ENCODE measurements at places on chromosomes 16 and 17.
A peak's percentile ranks its signal among the peaks of the same experiment; 100 is the strongest.

DNA sequence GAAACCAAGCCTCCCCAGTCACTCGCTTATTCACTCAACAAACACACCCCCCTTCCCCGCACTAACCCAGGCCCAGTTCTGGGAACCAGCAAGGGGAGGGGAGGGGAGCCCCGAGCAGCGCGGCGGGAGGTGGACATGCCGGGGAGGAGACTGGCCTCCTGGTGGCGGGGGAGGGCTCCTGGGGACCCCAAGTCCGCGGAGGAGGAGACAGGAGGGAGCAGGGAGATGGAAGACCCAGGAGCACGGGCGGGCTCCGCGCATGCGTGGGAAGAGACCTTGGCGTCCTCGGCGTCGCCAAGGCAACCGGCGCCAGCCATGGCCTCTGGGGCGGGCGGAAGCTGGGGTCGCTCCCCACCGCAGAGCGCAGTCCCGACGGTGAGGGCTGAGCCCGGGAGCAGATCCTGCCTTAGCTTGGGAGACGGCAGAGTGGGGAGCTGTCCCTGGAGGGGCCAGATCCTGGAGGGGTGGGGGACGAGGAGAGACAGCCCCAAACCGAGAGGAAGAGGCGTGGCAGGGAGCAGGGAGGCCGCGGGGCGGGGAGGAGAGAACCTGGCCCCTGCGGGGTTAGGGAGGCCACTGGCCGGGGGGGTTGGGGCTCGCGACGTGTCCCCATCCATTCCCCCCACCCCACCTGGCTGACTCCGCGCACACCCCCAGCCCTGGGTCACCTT lies at the start of gene PRR29:
Gene PRR29 (plus strand): TSS at position 302 of the 671 bp plus-strand sequence. CDS start 14 bp downstream, at position 316.
- DNase-seq = peak; percentile 90

- DNase-seq = peak; percentile 67
Observed at GRCh38 chr17:57881783-57882351, 32.0 kb upstream of the MRPS23 start.

DNA sequence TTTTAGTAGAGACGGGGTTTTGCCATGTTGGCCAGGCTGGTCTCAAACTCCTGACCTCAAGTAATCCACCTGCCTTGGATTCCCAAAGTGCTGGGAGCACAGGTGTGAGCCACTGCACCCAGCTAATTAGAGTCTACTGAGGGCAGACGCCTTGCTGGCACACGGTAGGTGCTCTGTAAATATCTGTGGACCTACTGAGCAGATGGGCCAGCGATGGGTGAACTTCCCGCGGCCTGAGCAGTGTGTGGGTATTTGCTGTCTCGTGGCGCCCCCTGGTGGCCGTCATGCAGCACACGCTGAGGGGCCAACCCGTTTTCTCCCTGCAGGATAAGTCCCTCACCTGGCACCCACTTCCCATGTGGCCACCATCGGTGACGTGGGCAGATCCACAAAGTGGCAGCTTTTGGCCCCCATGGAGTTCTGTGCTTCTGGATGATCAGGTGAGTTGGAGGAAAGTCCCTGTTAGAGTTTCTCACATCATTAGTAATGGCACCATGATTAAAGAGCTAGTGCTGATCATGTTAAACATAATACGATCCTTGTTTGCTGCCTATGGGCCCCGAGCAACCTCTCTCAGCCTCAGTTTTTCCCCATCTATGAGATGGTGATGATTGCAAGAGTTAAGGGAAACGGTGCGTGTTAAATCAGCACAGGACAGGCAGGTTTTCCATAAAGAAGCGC lies 40.7 kb downstream of the ZDHHC7 start:
- peak; percentile 87 for DNase-seq

DNA sequence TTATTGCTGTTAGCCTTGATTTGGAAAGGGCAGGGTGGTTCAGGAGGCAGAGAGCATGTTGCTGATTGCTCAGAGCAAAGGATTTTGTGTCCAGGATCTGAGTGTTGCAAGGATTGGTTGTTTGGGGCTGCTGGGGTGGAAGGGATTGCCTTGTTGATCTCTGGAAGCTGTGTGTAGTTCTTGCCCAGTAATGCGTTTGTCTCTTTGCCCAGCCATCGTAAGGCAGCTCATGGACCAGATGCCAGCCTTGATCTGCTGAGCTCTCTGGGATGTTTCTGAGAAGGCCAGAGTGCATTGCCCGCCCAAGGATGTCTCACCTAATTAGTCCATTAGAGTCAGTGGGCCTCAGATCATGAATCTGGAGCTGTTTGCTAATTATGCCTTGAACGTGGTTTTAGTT lies 33.6 kb downstream of the NKD1 start:
- DNase-seq = no peak

DNA sequence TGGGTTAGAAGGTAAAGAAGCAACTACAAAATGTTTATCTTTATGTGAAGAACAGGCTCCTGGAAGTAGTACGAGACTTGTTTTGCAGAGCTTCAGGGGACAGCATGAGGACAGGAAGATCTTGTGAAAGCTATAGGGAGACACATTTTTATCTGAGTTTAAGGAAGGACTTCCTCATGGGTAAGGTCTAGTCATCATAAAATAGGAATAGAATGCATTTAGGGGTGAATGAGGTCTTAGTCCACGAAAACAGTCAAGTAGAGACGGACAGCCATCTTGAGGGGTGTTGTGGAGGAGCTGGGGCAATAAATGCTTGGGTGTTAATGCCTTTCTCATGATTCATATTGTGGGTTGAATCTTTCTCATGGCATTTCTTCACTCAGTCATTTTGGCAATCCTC lies 24.3 kb downstream of the KCNJ16 start:
- no peak for DNase-seq

DNA sequence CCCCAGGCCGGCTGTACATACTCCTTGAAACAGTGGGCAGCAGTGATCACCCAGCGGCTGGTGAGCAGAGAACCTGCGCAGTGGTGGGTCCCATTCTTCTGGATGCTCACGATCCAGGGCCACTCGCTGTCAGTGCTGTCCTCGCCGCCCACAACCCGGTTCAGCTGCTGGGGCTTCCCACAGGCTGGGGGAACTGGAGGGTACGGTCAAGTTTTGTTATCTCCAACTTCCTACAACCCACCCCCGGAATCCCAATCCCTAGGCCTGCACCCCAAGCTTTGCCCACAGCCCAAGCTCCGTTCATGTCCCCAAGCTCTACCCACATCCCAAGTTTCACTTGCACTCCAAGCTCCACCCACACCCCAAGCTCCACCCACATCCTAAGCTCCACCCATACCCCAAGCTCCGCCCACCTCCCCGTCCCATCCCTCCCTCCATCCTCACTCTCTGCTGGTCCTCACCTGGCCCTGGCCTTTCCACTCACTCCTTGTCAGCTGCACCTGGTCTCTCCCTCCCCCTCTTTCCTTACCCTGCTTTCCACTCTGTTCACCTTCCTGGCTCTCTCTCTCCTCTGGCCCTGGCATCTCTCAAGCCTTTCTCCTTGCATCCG lies 1.8 kb downstream of the PRSS22 start:
- DNase-seq = no peak

GRCh38 chr17:77634710-77635109 lies 323.8 kb upstream of the TNRC6C start:
- DNase-seq = no peak

DNA sequence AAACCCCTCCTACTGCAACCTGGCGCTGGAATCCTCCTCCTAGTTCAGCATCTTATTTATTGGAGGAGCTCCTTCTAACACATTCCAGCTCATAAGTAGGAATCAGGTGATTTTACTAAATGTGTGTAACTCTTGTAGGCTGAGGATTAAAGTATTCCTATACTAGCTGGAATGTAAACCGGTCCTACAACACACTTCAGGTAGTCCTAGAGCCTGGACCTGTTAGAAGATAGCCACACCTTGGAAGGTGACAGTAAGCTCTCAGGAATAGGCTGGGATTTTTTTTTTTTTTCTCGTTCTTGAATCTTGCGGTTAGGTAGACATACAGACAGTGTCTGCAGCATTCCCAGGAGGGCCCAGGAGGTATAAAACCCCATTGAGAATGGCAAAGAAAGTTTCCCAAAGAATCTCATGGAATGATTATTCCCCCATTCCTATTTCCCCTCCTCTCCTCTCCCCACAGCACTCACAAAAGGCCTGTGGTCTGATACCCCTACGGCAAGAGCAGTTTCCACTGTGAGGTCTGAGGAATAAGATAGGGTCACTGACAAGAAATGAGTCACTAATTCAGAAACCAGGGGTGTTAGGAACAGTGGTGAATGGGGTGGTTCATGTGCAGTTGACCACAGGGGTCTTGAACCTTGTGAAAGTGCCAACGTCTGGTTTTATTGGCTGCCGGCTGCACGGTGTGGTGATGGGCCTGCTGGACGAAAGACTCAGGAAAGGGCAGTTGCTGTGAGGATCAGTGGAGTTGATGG lies 267.1 kb downstream of the UTP18 start:
- DNase-seq = no peak

DNA sequence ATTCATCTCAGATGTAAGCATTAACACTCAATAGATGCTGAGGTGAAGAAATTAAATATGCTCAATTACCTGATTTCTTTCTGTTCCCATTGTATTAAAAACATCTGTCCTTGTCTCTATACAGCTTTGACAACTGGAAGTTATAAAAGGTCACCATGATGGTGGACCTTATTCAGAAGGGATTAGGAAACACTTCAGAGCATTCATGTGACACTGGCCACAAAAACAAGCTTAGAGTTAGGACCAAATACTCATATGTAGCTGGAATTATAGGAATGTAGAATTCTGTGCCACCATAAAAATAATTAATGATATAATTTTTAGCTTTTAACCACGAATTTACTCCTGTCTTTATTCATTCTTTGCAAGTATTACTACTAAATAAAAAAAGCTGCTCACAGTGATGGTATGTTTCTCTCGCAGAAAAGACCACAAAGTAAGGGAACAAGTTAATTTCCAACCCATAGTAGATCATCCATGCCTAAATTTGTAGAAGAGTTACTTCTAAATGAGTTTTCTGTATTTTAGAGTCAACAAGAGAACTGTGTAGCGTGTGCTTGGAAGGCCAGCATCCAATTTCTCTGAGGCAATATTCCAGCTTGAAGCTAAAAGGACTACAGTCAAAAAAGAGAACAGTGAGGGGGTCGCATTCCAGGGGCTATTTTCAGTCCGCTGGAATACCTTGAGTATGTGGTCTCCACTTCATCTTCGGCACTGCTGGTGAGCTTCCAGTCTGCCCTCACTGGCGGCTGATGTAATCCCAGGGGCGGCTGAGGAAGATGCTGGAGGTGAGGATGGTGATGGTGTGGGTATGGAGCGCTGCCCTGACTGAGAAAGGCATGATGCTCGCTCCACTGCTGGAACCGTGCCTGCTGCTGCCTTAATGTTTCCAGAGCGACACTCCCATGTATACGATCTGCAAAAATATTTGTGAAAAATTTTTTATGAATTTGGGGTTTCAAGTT lies 63.7 kb downstream of the CACNG1 start:
- peak; percentile 31 for DNase-seq

DNA sequence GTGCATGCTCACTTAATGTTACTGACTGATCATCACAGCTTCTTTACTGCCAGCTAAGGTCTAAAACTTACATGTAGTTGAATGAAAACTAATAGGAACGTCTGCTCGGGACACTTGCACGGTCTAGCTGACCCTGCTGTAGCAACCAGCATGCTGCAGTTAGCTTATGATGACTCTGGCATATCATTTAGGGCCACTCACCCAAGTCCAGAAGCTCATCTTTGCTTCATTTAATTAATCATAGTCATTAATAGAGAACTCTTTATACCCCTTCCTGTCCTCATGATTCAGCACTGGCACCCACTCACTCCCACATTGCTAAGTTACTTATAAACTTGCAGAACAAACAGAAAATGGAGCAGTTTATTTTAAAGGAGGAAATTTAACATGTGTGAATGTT lies 136.3 kb downstream of the NLK start:
- DNase-seq = no peak
